NCI-H526 treated with DMSO at 0.1 percent for 48 hours (cell line): ENCODE measurements at places on chromosomes 7 and 10.

GRCh38 chr10:35743851-35744250, 101.8 kb upstream of the FZD8 start:
- no peak for DNase-seq

- no peak for DNase-seq
These were observed 975 bp downstream of the CNTNAP2 start for GRCh38 chr7:146117576-146117975.

GRCh38 chr7:134856091-134856490, 76.7 kb downstream of the CALD1 start:
- DNase-seq, result no peak

GRCh38 chr10:112587729-112588128, 140.7 kb downstream of the VTI1A start:
- no peak for DNase-seq

DNA sequence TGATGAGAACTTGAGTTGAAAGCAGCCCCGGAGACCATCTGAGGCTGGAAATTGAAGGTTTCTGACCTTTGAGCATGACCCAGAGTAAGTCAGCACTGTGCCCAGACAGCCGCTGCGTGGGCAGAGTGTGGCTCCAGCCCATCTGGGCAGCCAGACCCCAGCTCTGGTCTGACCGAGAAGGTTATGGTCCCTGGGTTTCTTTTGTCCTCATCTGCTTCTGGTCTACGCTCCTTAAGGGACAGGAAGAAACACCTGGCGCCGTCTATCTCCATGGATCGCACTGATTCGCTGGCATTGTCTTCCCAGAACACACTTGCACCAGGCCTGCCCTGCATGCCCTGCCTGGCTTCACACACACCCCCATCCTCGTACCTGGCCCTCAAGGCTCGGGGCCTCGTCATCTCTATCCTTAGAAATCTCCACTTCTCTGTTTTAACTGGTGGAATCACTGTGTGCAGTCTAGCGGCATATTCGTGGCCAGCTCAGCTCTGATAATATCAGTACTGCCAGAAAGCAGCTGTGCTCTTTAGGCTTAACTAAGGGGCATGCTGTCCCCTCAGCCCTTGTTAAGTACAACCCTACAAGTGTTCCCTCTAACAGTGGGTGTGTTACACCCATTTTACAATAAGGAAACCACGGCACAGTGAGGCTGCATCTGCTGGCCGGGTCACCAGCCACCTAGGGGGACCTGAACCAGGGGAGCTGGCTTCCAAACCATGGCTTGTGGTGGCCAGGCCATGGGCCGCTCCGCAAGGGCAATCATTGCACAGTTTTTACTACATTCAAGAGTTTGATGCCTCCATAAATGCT, 127.7 kb downstream of the ADCY1 start:
- DNase-seq, result no peak

GRCh38 chr7:47914717-47915615, 33.3 kb downstream of the PKD1L1 start:
- DNase-seq, result no peak

GRCh38 chr7:1934017-1934416, 263.9 kb downstream of the ELFN1 start:
- DNase-seq, result no peak
